ENCODE measurements at places on chromosomes 5 and 9. TPM values are rescaled to one million over a fixed set of nuclear protein-coding genes. Genes with fewer than 3 reads are reported as not detected.

GRCh38 chr9:37908698-37909186, 4.8 kb upstream of the SLC25A51 start:
- peak; percentile 30 for DNase-seq

Gene KCNV2
- total RNA-seq: not detected

Gene CDH12
- not detected for total RNA-seq

Gene PCDHGA5
- total RNA-seq: 2.6 TPM

DNA sequence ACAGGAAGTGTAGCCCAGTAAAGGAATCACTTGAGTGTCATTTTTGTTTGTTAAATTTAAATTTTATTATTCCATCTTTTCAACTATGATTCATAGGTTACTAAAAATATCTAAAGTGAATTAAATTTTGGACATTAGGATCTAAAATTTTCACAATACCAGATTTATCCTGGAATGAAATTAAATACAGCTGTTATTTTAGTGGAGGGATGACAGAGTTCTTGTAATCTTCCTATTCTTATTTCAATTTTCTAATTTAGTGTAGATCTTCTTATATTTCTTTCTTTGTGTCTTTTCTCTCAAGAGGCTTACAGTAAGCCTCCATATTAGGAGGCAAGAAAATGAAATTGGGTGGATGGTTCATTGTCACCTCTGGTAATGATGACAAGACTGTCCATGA, 167.9 kb upstream of the TNC start:
- no peak for DNase-seq
